ENCODE measurements at places on chromosomes 1 and 21.
A peak's percentile ranks its signal among the peaks of the same experiment; 100 is the strongest.

- DNase-seq, result no peak
Observed at GRCh38 chr1:38589036-38589435, 270.5 kb downstream of the RRAGC start.

- no peak for DNase-seq
Observed at GRCh38 chr1:203054642-203055041, 28.4 kb downstream of the PPFIA4 start.

- no peak for DNase-seq
Observed at GRCh38 chr1:24286246-24287010, 32.7 kb upstream of the GRHL3 start.

- no peak for DNase-seq
Observed at GRCh38 chr1:226762988-226763904, 24.2 kb upstream of the ITPKB start.

DNA sequence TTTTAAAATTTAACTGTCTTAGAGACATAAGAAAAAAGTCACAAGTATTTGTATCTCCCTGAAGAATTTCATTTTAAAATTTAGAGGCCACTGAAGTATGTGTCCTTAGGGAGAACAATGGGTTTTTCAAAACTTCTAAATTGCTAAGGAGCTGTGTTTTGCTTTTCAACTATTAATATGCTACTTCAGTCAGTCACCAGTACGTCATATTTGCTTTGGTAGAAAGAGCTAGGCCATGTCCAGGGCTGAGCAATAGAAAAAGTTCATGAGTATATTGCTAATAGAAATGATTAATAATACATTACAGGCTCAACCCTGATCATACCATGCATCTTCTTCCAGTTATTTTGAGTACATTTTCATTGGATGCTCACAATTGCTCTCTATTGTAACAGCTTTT, 1.7 kb upstream of the SGIP1 start:
- no peak for DNase-seq

DNA sequence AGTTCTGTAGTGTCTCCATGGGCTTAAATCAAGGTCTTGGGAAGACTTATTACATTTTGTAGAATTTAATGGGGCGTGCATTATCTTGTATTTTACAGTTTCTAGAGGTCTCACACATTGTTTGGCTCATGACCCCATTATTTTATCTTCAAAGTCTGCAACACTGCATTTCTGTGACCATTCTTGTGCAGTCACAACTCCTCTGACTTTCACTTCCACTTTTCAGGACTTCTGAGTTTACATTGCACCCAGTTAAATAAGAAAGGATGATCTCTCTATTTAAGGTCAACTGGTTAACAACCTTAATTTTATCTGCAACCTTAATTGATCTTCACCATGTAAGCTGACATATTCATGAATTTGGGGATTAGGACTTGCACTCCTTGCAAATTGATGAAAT, 1186.6 kb downstream of the MRPL39 start:
- DNase-seq, result no peak

DNA sequence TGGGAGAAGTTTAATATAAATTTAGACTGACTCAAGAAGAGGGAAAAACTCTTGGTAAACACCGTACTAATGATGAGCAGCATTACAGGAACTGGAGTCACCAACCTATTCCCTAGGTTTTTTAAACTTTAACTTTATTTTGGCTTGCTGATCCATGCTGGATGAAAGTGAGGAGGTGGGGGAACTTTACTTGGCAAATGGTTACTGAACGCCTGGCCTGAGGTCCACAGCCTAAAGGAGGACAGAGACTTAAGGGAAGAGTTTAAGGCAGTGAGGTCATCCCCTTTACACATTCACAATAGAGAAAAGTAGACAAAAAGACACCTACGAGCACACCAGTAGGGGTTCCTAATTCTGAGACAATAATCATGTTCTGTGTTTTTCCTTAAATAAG, 25.6 kb upstream of the A3GALT2 start:
- no peak for DNase-seq

GRCh38 chr1:96130432-96130831, 591.2 kb upstream of the PTBP2 start:
- DNase-seq, result no peak

- DNase-seq, result peak; percentile 46
Observed at GRCh38 chr1:58652651-58653184, 47.1 kb downstream of the MYSM1 start.

DNA sequence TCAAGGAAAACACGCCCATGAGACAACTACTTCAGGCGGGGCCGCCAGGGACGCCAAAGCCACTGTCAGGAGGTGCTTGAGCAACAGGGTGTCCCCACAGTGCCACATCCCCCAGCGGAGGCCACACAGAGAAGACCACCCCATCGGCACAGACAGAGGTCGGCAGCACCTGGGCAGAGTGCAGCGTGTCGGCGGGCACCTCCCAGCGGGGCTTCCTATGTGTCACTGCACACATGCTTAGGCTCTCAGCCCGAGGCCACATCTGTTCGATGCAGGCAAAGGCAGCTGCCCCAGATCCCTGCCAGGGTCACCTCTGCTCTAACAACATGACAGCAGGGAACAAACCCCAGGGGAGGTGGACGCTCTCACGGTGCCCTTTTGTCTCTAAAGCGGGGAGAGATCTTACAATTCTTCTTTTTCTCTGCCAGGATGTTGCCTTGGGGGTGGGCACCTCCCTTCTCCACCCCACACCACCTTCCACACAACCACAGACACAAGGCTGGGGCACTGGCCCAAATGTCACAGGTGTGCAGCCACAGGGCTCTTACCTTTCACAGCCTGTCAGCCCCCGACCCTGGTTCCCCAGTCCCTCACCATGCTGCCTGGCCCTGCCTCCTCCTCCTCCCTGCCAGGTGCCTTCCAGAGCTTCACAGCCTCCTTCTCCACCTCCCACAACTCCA, 4.2 kb downstream of the KRTAP10-8 start:
- no peak for DNase-seq

- peak; percentile 69 for DNase-seq
Observed at GRCh38 chr1:5514527-5515183, 477.6 kb downstream of the NPHP4 start.

- no peak for DNase-seq
Observed at GRCh38 chr1:164902491-164902890, 343.5 kb downstream of the PBX1 start.

- DNase-seq, result no peak
Observed at GRCh38 chr1:116286541-116286971, 86.5 kb upstream of the ATP1A1 start.

GRCh38 chr1:153389401-153389800, 1.5 kb downstream of the S100A8 start:
- DNase-seq, result no peak

DNA sequence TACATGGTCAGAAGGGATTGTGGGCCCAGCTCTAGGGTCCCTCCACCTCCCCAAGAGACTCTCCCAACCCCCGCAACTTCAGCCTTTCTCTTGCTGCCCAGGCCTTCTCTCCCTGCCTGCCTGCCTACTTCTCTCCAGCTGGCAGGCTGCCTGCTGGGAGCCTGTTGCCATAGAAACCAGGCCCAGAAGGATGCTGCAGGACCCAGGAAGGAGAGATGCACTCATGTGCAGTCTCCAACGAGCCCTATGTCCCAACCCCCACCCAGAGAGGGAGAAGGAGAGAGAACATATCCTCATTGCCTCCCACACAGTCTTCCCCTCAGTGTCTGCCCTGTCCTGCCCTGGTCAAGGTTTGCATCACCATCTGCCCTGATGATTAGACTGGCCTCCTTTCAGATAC, 10.8 kb upstream of the SMIM12 start:
- no peak for DNase-seq

DNA sequence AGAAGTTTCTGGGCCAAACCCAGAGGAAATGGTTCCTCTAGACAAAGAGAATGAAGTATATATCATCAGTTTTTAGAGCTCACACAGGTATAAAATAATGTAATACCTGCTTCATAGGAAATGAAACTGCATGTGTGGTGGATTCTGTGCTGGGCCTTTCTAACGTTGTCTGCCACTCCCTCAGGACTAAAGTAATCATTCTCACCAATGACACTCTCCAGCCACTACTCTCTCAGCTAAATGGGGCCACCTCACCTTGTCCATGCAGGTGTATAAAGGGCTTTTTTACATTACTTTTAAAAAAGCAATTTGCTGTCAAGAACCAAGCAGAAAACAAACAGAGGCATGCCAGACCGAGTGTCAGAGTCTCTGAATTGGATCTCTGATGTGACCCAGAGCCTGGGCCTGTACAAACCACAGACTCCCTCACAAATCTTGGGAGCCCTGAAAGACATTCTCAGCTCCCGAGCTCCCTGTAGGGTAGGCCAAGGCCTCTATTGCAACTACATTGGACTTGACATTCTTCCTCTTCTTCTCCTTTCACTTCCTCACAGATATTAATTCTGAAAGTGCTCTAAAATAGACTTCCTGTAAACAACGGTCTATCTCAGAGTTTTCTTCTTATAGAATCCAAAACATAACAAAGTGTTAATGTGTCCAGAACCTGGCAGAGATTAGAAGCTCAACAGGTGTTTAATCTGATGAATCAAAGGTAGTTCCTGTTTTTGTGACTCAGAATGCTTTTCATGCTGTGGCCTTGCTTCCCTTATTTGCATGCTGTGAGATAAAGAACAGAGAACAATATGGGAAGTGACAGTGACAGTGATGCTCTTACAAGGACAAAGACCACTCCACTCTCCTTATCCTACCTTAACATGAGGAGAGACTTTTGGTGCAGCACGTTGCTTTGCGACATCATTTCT, 8.6 kb downstream of the AIM2 start:
- DNase-seq, result no peak

GRCh38 chr1:173266841-173267240, 59.7 kb upstream of the TNFSF4 start:
- no peak for DNase-seq

GRCh38 chr1:25186161-25187007, 45.9 kb downstream of the SYF2 start:
- no peak for DNase-seq

Measured in activated CD4-positive, alpha-beta T cell treated with anti-CD3 and anti-CD28 coated beads, Interleukin-2, amount 50 U/mL, for 1 hour (primary cell).